ENCODE measurements at places on chromosomes 3 and 15.

GRCh38 chr15:67185621-67186225, 68.7 kb downstream of the AAGAB start:
- no peak for DNase-seq

- DNase-seq: no peak
These were observed 17.2 kb downstream of the ARRDC4 start for GRCh38 chr15:97977734-97978133.

DNA sequence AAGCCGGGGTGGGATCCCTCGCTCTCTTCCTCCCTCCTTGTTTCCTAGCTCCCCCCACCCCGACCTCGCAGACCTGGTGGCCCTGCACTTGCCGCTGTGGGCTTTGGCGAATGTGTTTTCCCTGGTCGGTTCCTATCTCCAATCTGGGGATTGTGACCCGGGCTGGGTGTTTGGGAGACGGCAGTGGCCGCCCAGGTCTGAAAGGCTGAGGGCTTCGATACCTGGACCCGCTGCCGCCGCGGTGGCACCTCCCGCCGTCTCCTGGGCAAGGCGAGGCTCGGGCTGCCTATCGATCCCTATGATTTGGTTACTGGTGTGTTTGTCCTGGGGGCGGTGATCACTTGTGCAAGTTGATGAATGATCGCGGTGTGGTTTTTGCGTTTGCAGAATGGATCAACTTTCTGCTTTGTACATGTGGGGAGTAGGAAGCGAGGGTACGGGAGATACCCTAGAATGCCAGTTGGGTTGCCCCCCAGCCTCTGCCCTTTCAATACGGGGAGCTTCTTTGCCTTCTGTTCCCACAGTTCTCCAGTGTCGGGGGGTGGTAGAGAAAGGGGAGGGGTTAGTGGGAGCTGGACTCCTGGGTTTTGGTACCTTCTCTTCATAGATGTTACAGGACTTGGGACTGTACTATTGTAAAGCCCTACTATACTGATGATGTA, 3.0 kb downstream of the BBX start:
- no peak for DNase-seq

- DNase-seq: no peak
These were observed 32.7 kb upstream of the LAMP3 start for GRCh38 chr3:183195266-183195665.

DNA sequence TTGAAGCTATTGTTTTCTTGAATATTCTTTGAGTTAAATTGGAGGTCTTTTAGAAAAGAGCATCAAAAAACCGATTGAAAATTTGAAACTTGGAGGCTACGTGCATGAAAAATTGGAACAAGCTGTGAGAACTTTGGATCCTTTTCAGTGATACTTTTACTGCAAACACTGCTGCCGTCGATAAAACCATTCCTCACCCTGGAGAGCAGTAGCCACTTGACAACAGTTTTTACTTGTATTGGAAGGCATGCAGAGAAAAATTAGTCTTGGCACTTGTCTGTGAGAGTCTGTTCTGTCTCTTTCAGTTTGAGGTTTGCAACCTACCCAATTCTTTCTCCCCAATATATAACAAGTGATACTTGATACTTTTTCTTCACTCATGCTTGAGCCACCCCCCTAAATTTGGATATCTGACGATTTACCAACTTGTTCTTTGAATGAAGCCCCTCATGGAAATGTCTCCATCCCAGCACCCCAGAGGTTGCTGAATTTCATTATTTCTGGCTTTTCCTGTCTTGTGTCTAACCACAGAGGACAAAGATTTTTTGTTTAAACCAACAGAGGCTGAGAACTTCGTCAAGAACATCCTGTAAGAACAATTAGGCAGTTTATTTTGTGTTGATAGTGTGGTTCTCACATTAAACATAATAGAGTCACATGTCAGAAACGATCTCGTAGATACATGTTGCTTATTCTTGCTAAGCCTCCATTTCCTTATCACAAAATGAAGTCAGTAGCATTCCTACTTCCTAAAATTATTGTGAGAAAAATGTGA, 307.3 kb upstream of the PLSCR5 start:
- DNase-seq: no peak

- DNase-seq: no peak
These were observed 51.1 kb downstream of the PARP15 start for GRCh38 chr3:122628567-122628966.

- no peak for DNase-seq
These were observed 61.0 kb downstream of the TPRA1 start for GRCh38 chr3:127529346-127530188.

- no peak for DNase-seq
These were observed 163.3 kb downstream of the EPHA6 start for GRCh38 chr3:96977671-96978070.

DNA sequence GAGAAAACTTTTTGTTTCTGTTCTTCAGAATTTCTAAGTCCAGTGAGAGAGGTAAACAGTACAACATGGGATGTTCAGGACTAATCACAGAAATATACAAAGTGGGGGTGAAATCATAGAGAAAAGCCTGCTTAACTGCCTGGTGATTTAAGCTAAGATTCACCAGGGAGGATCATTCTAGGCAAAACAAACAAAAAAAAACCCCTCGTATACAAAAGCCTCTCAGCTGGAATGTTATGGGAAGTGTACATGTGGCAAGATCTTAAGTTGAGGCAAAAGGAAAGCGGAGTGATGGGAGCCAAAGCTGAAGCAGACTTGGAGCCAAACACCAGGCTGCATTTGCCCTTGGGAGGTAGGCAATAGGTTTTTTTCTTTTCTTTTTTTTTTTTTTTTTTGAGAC, 40.0 kb upstream of the TJP1 start:
- no peak for DNase-seq

GRCh38 chr15:31216215-31216911, 110.3 kb upstream of the KLF13 start:
- DNase-seq: no peak

GRCh38 chr3:194933465-194933864, 247.8 kb downstream of the FAM43A start:
- no peak for DNase-seq

DNA sequence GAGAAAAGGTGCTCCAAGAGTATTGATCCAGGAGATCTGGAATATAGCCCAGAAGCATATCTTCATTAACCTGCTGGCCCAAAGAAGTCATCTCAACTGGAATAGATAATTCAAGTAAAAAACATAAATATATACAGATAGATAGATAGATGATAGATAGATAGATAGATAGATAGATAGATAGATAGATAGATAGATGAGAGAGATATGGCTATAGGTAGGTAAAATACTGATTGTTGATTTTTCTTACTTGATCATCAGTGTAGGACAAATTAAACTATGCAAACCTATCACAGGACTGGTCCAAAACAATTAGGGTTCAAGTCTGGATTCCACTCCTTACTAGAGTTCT, 83.6 kb downstream of the TNIK start:
- DNase-seq: no peak

GRCh38 chr3:150985711-150986110, 13.2 kb upstream of the CLRN1 start:
- DNase-seq: no peak

GRCh38 chr3:32106929-32107362, 526 bp downstream of the GPD1L start:
- DNase-seq: no peak

GRCh38 chr3:27224197-27224596, 145.0 kb downstream of the NEK10 start:
- no peak for DNase-seq

- no peak for DNase-seq
These were observed 102.4 kb upstream of the UBE3A start for GRCh38 chr15:25541228-25541627.

- no peak for DNase-seq
These were observed 95.8 kb upstream of the PLAAT1 start for GRCh38 chr3:193145248-193145647.

GRCh38 chr3:63351159-63352007, 73.3 kb downstream of the SYNPR start:
- peak; percentile 50 for DNase-seq

- no peak for DNase-seq
These were observed 103.3 kb downstream of the PCCB start for GRCh38 chr3:136353461-136353860.

DNA sequence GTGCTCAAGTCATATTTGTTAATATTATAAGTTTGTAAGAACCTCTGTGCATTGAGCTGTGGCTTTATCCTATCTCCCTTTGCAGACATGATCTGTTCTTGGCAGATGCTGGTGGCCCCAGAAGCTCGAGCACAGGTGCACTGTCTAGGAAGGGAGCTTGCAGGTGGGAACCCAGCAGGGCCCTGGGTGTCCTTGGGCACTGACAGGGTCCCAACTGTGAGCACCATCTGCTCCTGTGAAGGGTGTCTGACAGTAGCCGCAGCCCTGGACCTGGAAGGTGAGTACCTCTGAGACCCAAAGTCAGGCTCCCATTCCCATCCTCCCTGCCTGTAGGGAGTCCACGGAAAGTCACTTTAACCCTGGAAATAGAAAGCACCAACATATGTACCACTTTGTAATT, 2.4 kb upstream of the REC114 start:
- no peak for DNase-seq

DNA sequence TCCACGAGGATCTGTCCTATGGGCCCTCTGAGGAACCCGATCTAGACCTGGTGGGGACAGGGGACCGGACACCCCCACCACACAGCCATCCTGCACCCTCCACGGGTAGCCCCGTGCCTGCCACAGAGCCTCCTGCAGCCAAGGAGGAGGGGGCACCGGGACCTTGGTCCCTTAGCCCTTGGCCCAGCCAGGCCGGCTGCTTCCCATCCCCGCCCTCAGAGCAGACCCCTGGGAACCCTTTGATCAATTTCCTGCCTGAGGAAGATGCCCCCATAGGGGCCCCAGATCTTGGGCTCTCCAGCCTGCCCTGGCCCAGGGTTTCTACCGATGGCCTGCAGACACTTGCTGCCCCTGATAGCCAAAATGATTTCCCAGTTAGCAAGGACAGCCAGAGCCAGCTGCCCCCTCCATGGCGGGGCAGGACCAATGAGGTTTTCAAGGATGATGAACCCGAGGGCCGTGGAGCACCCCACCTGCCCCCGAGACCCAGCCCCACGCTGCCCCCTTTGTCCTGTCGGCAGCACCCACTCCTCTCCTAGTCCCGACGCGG, 91.5 kb downstream of the TBC1D2B start:
- DNase-seq: no peak

- no peak for DNase-seq
These were observed 316.4 kb downstream of the ZNF621 start for GRCh38 chr3:40841131-40841530.

- no peak for DNase-seq
These were observed 231.3 kb upstream of the SEMA6D start for GRCh38 chr15:47486040-47486439.
